Muscle of leg (tissue), 16 donors: ENCODE measurements at places on chromosomes 11 and 22. TPM values are rescaled to one million over a fixed set of nuclear protein-coding genes. Genes with fewer than 3 reads are reported as not detected.

GRCh38 chr11:16981651-16982194 is 32.5 kb downstream of the PLEKHA7 start:
- peak; percentile 79 for DNase-seq

DNA sequence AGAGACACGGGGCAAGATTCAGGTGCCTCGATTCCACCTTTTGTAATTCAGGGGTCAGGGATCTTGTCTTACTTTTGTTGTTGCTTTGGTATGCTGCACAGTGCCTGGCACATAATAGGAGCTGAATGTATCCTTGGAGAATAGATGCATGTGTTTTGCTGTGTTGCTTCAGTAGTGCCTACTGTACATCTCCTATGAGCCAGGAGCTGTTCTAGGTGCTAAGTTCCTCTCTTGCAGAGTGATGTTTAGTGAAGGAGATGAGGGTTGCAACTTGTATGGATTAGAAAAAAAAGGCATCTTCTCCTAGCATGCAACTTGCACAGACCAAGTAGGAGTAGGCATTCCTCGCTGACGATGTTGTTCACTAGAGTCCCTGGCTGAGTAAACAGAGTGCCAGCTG is 555.4 kb downstream of the NTM start:
- DNase-seq: no peak

GRCh38 chr22:24833881-24834495 is 28.0 kb downstream of the SGSM1 start:
- no peak for DNase-seq

DNA sequence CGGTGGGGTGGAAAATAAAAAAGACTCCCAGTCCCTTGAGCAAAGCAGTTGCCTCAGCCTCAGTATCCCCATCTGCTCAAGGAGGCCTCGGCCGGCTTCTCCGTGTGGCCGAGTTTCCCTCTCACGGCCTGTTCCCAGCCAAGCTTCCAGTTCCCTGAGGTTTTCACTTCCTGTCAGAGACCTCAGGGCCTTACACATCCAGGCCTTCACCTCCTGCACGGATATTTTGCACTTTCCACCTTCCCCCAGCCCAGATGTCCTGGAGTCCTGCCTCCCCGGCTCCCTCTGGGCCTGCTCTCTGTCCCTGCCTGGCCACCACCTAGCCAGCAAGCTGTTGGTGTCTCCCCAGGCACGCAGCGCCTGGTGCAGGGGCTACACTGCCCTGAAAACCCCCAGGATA is 41.1 kb upstream of the CD82 start:
- peak; percentile 73 for DNase-seq

GRCh38 chr11:66317322-66317722 is 478 bp upstream of the CD248 start:
- peak; percentile 66 for DNase-seq

DNA sequence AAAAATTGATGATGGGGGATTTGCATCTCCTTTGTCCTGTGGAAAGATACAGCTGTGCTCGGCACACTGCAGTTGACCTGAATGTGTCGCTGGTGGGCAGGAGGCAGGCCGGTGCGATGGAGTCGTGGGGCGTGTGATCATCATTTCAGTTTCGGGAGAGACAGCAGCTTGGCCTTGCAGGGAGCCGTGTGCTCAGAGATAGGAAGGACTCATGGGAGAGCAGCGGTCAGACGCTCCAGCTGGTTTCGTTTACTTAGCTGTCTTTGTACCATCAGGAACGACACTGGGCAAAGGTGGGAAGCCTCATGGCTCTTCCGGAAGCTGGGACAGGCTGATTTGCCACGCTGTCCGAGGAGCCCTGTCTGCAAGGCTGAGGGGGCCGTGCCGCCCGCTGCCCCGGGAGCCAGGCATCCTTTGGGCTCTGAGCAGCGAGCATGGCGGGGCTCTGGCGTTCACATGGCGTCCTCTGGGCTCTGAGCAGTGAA is 32.7 kb downstream of the GRAMD4 start:
- peak; percentile 65 for DNase-seq

GRCh38 chr11:7844521-7844920 is 47.8 kb upstream of the OR5P2 start:
- no peak for DNase-seq

GRCh38 chr22:49958366-49958921 is 2.1 kb upstream of the PIM3 start:
- DNase-seq: no peak

DNA sequence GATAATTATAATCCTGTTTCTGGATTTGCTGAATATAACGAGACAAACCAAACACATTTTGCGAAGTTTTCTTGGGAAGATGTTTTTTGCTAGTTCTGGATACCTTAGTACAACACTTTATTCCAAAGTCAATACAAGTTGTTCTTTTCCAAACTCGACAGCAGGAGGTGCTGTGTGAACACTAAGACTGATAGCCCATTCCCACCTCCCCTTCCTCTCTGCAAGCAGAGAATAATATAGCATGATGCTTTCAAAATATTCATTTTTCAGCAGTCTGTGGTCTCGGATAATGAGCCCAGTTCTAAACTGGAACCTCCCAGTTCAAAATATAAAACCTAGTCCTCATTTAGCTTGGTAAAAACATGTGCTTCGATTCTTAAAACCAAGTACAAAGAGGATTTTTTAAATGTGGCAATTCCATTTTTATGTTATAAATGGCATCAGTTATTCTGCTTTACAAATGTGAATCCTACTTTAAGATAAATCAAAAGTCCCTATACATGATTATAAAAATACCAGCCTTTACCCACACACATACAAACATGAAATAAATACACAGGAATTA is 129.1 kb downstream of the DCDC1 start:
- DNase-seq: peak; percentile 65

DNA sequence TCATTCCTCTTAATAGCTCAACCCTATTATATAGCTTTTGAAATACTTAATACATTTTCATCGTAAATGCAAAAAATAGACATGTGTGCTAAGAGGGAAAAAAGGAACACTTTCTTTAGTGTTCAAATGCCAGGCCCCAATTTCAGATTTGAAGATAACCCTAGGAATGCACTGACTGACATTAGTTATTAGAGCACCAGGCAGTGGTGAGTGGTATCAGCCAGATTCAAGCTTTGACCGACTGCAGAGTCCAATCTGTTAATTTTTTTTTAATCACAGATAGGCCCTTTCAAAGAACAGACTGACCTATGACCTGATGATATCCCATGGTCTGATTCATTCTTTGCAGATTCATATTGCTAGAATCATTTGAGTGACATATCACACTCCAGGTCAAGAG is 874.2 kb upstream of the CHORDC1 start:
- DNase-seq: no peak

DNA sequence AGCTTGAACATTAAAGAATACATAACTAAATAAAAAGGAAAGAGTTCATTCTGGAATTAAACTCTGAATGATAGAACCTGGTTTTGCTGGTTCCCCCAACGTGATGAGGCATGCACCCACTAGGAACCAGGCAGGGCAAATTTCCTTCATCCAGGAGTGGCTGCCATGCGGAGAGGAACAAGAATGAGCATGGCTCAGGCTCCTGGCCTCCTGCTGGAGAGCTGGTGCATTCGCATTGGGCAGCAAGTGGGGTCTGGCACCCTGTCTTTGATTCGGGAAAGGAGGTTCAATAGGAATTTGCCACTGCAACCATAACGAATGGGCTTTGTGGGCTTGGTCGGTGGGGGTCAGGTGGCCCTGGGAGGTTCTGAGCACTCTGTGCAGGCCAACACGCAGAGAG is 169.8 kb upstream of the TENM4 start:
- no peak for DNase-seq

DNA sequence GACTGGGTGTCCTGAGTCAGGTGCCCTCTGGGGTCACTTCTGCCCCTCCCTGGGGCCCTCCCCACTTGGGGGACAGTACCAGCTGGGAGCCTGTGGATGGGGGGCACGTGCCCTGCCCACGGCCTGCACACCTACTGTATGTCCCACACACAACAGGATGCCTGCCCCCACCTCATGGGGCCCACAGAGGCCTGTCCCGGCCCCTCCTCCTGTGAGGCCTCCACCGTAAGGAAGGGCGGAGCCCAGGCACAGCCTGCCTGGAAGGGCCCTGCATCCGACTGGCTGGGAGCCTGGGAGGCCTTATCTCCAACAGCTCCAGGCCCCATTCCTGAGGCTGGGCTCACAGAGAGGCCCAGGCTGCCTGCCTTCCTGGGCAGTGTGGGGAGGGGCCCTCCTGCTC is 47.8 kb downstream of the BRSK2 start:
- DNase-seq: peak; percentile 38

- DNase-seq: no peak
Measured at GRCh38 chr11:117037279-117037974, 60.8 kb downstream of the SIK3 start.

- peak; percentile 65 for DNase-seq
Measured at GRCh38 chr22:41286639-41287091, 678 bp upstream of the RANGAP1 start.

DNA sequence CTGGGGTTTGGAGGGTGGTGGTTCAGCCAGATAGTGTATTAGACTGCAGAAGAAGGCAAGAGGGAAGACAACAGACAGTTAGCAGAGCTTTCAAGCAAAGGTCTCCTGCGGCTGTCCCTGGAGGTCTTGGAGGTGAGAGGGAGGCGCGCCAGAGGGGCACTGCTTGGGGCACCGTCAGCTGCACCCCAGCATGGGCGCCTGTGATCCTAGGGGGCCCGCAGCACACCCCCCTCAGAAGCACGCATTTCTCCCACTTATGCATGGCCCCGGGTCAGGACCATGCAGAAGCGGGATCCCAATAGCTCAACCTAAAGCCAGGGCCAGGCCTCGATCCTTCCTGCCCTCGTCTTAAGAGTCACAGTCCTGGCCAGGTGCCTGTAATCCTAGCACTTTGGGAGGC is 26.5 kb downstream of the FGF4 start:
- no peak for DNase-seq

GRCh38 chr11:43674560-43674959 is 6.0 kb upstream of the HSD17B12 start:
- DNase-seq: no peak

DNA sequence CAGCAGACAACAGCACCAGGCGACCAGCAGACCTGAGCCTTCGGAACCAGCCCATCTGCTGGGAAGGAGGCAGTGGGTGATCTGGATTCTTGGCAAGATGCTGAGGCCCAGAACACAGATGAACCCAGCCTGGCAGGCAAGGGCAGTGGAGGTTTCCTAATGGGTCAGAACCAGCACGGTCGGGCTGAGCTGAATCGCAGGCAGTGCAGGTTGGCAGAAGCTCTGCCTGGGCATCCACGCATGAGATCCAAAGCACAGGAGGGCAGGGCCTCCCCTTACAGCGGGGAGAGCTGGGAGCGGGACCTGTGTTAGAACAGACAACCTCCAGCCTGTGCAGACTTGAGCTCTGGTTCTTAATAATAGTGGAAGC is 47.5 kb downstream of the DSCAML1 start:
- no peak for DNase-seq

GRCh38 chr11:113446112-113446511 is 29.1 kb downstream of the DRD2 start:
- DNase-seq: no peak

GRCh38 chr11:995044-995751 is 41.3 kb downstream of the MUC6 start:
- DNase-seq: no peak

GRCh38 chr11:44007481-44008087 is 40.2 kb upstream of the ACCSL start:
- no peak for DNase-seq

DNA sequence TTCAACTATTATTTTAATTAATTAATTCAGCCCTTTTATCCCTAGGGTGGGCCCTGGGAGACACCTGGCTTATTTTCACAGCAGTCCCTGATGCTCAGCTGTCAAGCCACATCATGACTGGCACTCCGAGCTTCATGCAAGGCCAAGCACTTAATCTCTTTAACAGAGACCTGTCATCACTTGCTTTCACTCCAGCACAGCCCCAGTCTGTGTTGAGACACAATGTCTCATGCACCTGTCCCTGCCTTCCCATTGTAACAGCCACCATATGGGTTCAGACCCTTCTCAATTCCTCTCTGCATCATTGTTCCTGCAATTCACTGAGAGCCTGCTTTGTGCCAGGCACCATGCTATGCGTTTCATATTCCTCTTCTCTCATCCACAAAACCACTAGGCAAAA is 222.2 kb upstream of the TENM4 start:
- no peak for DNase-seq

DNA sequence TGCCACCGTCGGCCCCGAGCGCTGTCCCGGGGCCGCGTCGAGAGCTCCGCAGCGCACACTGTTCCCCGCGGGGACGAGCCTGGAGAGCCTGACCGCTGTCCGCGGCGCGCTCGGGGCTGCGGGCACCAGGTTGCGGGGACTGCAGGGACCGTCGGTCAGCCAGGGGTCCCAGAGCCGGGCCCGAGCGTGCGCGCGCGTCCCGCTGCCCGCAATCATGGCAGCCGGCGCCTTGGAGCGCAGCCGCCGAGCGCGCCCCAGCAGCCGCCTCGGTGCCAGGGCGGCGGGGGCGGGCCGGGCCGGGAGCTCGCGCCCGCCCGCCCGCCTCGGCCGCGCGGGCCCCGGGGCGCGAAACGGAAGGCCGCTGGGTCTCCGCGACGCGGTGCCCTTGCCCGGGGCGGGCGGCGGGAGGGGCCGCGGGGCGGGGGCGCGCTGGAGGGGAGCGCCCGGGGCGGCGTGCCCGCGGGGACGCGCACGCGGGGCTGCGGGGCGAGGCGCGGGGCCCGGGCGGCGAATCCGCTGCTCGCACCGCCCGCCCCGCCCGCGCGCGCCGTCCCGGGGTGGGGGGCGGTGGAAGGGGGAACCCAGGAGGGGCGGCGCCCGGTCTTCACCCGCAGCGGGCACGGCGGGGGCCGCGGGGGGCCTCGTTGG is 79.4 kb upstream of the PPARA start:
- peak; percentile 92 for DNase-seq

- DNase-seq: no peak
Measured at GRCh38 chr22:27751277-27752070, 50.1 kb downstream of the MN1 start.

GRCh38 chr22:28480000-28480715 is 199.5 kb downstream of the TTC28 start:
- DNase-seq: peak; percentile 57

GRCh38 chr22:42686756-42687491 is 33.7 kb downstream of the A4GALT start:
- no peak for DNase-seq

The NEFH gene
- 0.58 TPM for total RNA-seq

The KCNK4 gene
- total RNA-seq: 0.13 TPM

The MAPK11 gene
- total RNA-seq: 4.5 TPM

The GGT1 gene
- 2.3 TPM for total RNA-seq

The MUC2 gene
- total RNA-seq: not detected

The HOATZ gene
- not detected for total RNA-seq

The CRYAB gene
- total RNA-seq: 226 TPM

The ARVCF gene
- 62.5 TPM for total RNA-seq

The ALKBH8 gene
- 8.8 TPM for total RNA-seq

The LIF gene
- 0.75 TPM for total RNA-seq

The RIN1 gene
- 6.0 TPM for total RNA-seq

The GDPD4 gene
- total RNA-seq: 0.13 TPM

The MS4A7 gene
- 7.4 TPM for total RNA-seq

The C22orf31 gene
- total RNA-seq: 2.1 TPM

The IRAG1 gene
- total RNA-seq: 4.1 TPM
